ENCODE measurements at places on chromosomes 4 and X.

GRCh38 chr4:35939751-35940150 is 304.6 kb downstream of the ARAP2 start:
- no peak for DNase-seq

DNA sequence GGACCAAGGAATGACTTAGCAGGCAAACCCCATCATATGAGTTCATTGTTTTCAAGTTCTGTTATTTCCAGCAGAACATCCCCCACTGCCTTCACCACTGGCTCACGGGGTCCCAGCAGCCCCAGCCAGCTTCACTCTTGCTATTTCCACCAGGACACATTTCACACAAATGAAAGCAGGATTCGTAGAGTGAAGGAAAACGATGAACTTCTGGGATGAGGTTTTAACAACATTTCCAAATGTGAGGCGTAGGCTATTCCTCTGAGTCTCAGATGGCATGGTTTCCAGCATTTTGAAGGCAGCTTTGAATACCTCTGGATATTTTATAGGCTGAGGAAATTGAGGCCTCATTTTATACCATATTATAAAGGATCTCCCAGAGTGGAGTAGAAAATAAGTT is 32.9 kb upstream of the EGFL6 start:
- DNase-seq = no peak

DNA sequence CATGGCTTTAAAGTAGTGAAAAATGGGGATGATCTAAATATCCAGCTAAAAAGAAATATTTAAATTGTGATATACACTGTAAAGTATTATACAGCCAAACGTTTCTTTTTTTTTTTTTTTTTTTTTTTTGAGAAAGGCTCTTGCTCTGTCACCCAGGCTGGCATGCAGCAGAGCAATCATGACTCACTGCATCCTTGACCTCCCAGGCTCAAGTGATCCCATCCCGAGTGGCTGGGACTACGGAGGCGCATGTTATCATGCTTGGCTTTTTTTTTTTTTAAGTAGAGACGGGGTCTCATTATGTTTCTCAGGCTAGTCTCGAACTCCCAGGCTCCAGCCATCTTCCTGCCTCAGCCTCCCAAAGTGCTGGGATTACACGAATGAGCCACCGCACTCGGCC is 17.1 kb downstream of the SMIM14 start:
- no peak for DNase-seq

- DNase-seq = no peak
Measured at GRCh38 chr4:165580351-165580905, 201.6 kb downstream of the CPE start.

GRCh38 chr4:121998024-121998423 is 46.2 kb upstream of the TRPC3 start:
- DNase-seq = no peak

- DNase-seq = no peak
Measured at GRCh38 chr4:113141901-113142346, 92.5 kb downstream of the ANK2 start.

- DNase-seq = no peak
Measured at GRCh38 chr4:116870686-116871085, 214.7 kb downstream of the TRAM1L1 start.

GRCh38 chr4:76752861-76753501 is 145.0 kb downstream of the SOWAHB start:
- no peak for DNase-seq

DNA sequence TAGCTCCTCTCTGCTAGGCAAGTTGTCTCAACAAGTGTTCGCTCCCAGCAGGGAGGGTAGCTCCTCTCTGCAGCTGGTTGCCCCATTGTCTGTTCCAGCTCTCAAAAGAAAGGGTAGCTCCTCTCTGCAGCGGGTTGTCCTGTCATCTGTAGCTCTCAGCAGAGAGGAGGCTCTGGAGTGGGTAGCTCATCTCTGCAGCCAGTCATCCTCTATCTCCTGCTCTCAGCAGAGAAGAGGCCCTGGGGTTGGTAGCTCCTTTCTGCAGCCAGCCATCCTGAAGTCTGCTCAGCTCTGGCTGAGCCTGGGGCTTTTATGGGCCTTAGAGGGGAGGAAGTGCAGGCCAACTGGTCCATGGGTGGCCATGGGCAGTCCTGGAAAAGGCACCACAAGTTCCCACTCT is 342.7 kb downstream of the PTTG2 start:
- no peak for DNase-seq

DNA sequence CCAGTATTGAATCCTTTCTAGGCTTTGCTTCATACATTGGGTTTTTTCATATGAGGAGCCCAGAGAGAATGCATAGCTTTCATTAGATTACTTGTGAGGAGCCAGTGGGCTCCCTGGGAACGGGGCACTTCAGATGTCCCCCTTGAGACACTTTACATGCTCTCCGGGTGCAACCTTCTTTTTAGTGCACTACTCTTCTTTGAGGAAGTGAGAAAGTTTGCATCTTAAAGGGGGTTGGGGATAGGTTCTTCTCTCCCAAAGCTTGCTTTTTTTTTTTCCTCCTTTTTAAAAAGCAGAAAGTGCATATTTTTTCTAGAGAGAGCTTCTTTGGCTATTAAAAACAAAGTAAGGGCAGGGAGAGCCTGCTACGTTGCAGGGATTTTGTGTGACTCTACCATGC is 4.3 kb downstream of the HADH start:
- DNase-seq = no peak

DNA sequence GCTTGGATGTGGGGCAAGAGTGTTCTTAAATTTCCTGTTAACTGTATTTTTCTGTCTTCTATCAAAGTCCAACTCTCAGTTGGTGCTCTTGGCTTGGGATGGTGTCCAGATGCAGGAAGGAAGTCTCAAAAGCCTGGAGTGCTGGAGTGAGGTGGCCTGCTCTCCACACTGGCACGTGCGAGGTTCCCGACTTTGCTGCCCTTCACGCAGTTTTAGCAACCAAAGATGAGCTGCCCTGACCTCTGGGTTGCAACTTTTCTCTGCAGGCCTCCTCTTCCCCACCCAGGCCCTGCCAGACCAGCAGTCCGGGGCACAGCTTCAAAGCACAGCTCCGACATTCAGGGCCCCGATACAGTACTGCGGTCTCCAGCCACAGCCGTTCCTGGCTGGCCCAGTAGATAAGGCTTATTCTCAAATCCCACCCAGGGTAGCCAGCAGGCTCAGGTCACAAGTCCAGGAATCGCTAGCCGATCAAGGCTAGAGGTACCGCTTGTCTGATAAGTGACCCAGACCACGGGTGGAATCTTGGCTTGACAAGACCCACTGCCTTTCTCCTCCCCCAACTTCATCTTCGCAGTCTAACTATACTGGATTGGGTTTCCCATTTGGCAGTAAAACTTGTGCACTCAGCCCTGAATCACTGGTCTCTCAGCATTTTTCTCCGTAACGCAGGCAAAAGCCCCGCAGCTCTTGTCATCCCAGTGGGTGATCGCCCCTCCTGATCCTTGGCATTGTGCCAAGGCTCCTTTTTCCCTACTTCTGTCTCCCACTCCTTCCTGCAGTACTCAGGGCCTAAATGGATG is 21.8 kb upstream of the JADE1 start:
- no peak for DNase-seq

DNA sequence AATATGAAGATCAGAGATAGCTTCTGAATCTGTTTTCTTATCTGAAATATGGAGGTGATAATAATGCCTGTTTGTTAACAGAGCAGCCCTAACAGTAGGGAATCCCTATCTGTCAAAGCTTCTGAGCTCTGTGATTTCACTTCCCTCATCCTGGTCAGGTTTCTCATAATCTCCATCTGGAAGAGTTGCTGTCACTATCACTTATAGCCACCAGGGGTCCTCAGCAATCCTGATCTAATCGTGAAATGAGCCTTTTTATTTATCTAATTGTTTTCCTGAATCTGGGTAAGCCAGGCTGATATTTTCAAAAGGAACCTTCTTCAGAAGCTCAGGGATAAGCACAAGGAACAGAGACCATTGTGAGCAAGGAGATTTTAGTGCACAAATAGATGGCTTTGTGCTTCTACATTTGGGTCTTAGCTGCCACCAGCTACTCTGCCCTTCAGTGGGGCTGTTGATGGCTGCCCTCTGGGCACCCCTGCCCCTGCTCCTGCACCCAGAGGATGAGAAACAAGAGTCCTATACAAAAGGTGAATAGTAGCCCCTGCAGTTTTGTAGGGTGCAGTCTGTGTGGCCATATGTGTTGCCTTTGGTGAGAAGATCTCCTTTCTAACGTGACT is 196.4 kb upstream of the RADX start:
- DNase-seq = peak; percentile 1

- DNase-seq = no peak
Measured at GRCh38 chr4:145739845-145740244, 59.9 kb downstream of the C4orf51 start.

GRCh38 chrX:134679644-134680043 is 21.4 kb upstream of the PLAC1 start:
- DNase-seq = no peak

- no peak for DNase-seq
Measured at GRCh38 chr4:175346376-175346775, 428.2 kb downstream of the ADAM29 start.

GRCh38 chr4:125432078-125432477 is 117.3 kb downstream of the FAT4 start:
- DNase-seq = no peak

DNA sequence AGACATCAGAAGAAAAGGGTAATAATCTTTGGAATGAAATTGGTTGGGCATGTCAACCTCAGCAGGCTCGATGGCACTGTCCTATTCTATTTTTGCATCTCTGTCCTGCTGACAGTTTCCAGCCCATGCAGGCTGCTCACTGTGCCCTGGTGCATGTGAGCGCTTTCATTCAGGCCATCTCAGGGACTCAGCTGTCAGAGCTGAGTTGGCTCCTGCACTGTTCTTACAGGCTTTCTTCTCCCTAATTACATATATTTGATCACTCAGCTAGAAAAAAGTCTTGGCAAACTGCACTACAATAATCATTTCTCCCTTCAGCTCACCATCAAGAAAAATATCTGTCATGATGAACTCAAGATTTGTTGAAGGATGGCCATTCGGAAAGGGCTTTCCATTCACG is 84.7 kb downstream of the RASL11B start:
- no peak for DNase-seq

- no peak for DNase-seq
Measured at GRCh38 chr4:107131295-107131694, 95.2 kb upstream of the DKK2 start.

DNA sequence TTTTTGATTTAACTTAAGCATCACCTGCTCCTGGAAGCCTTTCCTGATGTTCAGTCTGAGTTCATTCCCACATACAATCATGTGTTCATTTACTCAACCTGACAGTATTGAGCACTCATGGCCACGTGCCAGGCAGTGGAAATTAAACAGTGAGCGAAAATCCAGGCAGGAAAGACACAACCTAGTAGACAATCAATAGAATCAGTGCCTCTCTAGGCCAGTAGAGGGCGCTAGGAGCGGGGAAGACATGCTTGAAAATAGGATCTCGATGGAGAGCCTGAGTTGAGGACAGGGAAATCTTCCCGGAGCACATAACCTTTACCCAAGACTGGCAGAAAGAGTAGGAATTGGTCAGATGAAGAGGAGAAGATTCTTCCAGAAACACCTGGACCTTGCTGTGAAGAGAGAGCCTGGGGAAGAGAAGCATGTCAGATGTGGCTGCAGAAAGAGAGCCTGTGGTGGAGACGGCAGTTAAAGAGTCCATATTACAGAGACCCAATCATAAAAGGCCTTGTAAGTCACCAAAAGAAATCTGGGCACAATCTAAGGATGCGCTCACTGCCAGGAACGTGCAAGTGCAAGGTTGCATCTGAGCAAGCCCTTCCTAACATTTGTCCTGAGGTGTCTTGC is 103.5 kb downstream of the LDB2 start:
- peak; percentile 23 for DNase-seq

DNA sequence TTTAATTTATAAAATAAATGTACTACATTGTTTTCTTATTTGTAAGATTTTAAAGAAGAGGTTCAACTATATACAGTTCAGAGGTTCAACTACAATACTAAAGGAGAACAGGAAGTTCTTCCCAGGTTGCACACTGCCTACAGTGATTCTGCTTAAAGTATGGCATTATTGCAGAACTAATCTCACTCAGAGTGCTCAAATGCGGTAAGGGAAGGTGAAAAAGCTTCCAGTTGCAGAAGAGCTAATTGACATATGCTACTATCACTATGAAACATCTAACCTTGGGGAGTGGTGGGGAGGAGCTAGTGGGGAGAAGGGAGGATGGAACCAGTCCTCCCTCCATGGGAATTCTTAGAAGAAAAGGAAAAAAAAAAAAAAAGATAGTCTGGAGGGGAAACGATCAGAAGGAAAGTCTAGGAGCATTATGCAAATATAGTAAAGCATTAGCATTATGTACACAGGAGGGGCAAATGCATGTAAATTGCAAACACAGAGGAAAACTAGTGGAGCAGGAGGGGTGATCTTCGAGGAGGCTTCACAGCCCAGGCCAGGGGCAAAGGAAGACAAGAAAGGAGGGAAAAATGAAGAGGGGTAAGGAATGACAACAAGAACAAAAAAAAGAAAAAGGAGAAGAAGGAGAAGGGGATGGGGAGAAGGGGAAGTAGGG is 32.0 kb upstream of the MMAA start:
- no peak for DNase-seq

DNA sequence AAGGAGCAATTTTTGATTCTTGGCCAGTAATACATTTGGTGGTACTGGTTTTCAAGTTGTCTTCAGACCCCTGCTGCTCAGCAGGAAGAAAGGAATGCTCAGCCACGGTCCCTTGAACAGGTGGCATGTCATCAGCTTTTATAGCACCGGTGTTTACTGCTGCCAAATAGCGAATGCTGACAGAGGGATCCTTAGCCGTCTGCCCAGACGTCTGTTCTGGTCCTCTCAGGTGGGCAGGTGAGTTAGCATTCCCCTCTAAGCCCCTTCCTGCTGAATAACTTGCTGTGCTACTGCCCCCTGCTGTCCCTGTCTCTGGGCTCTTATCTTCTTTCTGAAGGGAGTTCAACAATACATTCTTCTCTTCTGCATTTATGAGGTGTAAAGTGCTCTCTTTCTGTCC is 28.4 kb downstream of the BOD1L1 start:
- DNase-seq = no peak

GRCh38 chr4:151340751-151341385 is 15.5 kb upstream of the SH3D19 start:
- DNase-seq = no peak

DNA sequence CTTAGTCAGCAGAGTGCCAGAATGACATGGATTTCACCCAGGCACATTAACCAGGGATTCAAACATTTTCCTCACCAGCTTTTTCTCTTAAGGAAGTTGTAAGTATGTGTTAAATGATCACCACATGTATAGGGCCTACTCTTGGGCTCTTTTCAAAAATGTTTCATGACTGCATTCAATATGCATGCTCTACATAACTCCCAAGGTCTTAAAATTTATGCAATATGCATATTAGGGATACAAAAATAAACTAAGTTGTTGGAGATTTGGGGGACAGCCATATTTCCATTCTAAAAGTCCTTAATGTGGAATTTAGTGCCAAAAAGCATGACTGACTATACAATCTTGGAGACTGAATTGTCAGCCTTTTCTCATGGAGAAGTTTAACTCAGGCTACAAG is 25.0 kb upstream of the TRPC5OS start:
- DNase-seq = no peak

- no peak for DNase-seq
Measured at GRCh38 chrX:125205918-125206665, 113.6 kb upstream of the TEX13C start.

DNA sequence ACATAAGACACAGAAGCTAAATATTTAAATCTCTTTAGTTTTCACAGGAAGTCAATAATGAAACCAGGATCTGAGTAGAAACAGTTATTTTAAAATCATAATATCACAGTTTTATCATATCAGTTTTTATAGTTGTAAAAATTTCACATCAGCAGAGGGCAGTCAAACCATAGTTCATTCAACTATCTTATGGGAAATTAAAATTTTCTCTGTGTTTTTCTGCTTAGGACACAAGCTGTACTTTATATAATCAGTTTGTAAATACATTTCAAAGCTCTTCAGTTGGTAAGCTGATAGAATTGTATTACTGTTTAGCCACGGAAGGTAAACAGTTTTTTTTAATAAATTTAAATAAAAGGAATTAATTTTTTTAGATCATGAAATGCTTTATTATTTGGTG is 204.8 kb upstream of the NUDT6 start:
- no peak for DNase-seq
